ENCODE measurements at places on chromosomes 16 and 17. TPM values are rescaled to one million over a fixed set of nuclear protein-coding genes. Genes with fewer than 3 reads are reported as not detected.

CDR2L gene
- total RNA-seq = 34.9 TPM

SOST gene
- not detected for total RNA-seq

SYT17 gene
- total RNA-seq = 1.9 TPM

SLC47A1 gene
- total RNA-seq = 0.90 TPM

ADAM11 gene
- total RNA-seq = 0.51 TPM

DNA sequence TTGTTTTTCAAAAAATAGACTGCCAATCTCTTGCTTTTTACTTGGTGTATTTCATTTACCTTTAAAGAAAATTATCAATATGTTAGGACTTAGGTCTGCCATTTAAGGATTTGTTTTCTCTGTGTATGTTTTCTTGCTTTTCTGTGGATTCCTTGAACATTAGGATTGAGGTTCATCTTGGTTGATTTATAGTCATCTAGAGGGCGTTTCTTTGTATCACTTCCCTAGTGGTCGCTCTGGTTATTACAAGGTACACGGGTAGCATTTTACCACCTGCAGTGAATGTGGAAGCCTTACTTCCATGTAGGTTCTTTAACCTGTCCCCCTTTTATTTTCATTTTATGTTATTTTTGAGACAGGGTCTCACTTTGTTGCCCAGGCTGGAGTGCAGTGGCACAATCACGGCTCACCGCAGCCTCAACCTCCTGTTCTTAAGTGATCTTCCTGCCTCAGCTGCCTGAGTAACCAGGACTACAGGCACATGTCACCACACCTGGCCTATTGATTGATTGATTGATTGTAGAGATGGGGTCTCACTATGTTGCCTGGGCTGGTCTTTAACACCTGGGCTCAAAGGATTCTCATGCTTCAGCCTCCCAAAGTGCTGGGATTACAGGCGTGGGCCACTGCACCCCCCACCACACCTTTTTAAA, 35.2 kb upstream of the CBX4 start:
- DNase-seq = peak; percentile 46

DNA sequence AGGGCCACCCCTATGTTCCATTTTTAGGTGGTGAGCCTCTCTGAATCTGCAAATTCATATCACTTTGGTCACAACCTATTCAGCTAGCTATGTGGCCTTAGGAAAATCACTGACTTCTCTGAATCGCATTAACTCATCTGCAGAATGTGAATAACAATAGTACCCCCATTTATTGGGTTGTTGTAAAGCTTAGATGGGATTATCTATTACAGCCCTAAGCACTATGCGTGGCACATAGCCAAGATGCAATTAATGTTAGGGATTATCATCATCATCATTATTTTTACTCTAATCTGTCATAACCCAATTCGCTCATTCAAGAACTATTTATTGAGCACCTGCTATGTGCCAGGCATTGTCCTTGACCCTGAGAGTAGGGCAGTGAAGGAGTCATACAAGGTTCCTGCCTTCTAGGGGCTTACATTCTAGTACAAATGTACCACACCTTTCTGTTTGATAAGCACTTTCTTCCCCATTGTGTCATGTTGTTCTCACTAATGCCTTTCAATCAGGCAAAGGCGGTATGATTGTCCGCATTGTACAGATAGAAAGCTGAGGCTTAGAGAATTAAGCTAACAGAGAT, 38.5 kb downstream of the CHD9 start:
- DNase-seq = no peak

DNA sequence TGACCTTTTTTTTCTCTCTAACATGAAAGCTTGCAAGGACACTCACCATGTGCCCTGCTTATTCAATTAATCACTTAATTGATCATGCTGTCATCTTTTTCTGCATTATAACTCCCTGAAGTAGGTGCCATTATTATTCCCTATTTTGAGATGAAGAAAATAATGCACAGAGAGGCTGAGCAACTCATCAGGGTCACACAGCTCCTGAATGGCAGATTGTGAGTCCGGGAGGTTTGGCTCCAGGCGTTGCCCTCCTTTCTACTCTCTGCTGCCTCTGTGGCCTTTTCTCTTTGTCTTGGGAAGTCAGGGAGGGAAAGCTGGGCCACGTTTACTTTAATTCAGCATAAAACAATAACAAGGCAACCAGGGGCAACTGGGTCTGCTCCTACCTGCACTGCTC, 17.2 kb upstream of the N4BP1 start:
- DNase-seq = no peak

GRCh38 chr17:19270704-19271611, 33.8 kb downstream of the EPN2 start:
- DNase-seq = peak; percentile 11

DNA sequence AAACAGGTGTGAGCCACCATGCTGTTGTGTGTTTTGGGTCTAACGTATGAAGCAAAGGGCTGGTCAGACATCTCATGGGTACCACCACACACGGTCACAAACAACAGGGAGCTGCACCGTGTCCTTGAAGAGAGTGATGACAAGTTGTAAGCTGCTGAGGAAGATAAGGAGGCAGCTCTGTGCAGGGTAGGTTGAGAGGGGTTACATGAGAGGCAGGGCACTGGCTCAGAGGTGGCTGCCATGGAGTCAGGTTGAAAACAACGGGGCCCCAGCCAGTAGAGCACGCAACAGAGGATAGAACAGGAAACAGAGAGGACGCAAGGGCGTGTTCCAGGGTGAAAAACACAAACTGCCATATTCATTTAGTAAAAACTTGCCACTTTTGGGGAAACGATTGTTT, 52.2 kb downstream of the TRARG1 start:
- no peak for DNase-seq

DNA sequence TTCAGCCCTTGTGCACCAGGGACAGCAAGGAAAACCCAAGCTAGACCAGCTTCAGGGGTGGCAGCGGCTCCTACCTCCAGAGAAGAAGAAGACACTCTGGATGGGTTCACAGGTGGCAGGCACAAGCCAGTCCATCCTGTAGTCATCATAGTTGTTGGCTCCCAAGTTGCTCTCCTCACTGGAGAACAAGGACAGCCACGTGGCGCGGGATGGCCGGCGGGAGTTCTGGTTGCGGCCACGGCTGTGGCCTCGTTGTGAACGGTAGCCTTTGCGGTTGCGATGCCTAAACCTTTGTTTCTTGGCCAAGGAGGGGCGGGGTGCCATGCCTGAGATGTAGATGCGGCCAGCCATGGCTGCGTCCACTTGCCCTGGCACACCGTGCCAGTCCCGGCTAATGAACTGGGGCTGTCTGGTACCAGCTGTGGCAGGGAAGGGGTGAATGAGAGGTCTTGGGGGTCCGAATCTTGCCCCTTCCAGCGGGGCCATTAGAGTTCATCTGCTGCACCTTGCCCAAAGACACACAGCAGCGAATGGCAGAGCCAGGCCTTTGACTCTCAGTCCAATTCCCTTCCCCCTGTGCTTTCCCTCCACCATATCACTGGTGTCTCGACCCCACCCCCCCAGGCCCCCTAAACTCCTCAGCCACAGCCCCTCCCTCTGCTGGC, 2.3 kb downstream of the VTN start:
- no peak for DNase-seq

- DNase-seq = no peak
These were observed 11.9 kb downstream of the IRF8 start for GRCh38 chr16:85910854-85911247.

GRCh38 chr16:75433732-75434413, 570 bp upstream of the CFDP1 start:
- peak; percentile 97 for DNase-seq

- DNase-seq = no peak
These were observed 331.7 kb downstream of the SOX9 start for GRCh38 chr17:72452286-72453173.

DNA sequence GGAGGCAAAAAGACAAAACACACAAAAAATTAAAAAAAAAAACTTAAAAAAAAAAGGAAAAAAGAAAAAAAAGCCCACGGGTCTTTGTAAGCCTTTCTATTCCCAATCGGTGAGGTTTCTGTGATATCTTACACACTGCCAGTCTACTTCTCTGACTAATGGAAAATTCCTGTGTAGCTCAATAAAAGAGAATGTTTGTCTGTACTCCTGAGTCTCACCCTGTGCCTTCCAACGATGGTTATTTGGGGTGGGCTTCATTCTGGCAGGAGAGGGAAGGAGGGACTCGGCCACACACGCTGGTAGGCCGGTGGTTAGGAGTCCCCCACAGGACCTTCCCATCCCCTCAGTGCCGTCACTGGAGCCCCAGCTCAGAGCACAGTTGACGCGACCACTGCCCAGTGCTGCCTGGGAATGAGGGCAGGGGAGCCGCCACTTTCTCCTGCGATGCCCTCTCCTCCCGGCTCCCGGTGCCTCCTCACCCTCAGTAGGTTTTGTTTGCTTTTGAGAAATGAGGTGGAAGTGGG, 68.0 kb downstream of the AMFR start:
- DNase-seq = peak; percentile 64

- DNase-seq = no peak
These were observed 184.2 kb upstream of the RPL38 start for GRCh38 chr17:74019271-74019670.

GRCh38 chr17:66527335-66527734, 224.9 kb downstream of the PRKCA start:
- no peak for DNase-seq

All from endothelial cell of umbilical vein (primary cell).